ENCODE measurements at places on chromosomes 4 and X. TPM values are rescaled to one million over a fixed set of nuclear protein-coding genes. Genes with fewer than 3 reads are reported as not detected.

Gene IGSF1
- total RNA-seq: not detected

DNA sequence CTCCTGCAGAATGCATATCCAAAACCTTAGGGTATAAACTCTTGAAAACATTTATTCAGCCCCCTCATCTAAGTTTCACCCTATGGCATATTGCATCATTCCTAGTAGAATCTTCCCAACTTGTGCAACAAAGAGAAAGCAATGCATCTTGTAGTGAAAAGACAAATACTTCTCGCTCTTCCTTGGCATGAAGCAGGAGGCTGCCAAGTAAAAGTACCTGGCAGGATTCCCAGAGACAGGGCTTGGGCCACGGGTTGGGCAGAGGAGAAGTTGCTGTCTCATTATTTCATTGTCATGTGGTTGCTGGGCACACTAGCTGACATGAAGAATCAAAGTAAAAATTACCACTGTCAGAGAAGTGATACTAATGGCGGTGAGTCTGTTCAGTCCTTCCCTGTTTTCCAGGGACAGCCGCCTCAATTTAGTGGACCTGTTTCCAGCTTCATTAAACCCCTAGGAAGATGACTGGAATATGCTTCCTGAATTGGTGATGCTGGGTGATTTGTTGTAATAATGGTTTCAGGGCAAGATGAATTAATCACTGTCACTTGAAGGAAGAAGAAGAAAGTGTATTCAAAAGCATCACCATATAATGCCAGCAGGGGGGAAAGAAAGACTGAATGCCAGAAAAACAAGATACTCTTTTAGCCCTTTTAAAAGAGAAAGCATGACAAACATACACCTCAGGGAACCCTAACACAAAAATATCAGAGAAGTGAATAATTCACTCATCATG, 380.5 kb upstream of the IGFBP7 start:
- H3K27me3 ChIP-seq: no peaks in the 10 kb centered on the region
- no peak overlapping the region for H3K4me3 ChIP-seq
- H3K4me1 ChIP-seq: no peaks in the 10 kb centered on the region
- no peak for DNase-seq
- no peak overlapping the region for H3K27ac ChIP-seq
- H3K36me3 ChIP-seq: no peaks in the 10 kb centered on the region

DNA sequence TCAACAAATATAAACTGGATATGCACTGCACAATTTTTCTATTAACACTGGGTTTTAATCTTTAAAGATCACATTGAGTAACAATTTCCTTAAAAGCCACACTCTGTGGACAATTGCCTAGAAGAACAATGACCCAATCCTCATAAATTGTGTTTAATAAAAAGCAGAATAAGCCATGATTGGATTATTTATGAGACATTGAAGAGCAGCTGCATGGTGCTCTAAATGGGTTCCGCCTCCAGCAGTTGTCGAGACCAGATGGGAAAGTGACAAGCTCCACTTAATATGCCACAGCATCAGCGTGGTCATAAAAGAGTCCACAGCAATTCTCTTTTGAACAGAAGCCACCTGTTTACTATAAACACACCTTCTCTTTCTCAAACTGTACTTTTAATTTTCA, 635.2 kb upstream of the FRG1 start:
- DNase-seq: no peak
- H3K4me3 ChIP-seq: no peak overlapping the region
- no peaks in the 10 kb centered on the region for H3K36me3 ChIP-seq

- DNase-seq: no peak
- H3K36me3 ChIP-seq: no peaks in the 10 kb centered on the region
- H3K4me3 ChIP-seq: no peak overlapping the region
Measured at GRCh38 chrX:72576141-72576894, 3.7 kb upstream of the HDAC8 start.

- no peaks in the 10 kb centered on the region for H3K4me1 ChIP-seq
- no peak for DNase-seq
- H3K27ac ChIP-seq: no peak overlapping the region
- H3K4me3 ChIP-seq: no peak overlapping the region
- no peaks in the 10 kb centered on the region for H3K36me3 ChIP-seq
Measured at GRCh38 chr4:118398226-118399090, 45.7 kb upstream of the PRSS12 start.

DNA sequence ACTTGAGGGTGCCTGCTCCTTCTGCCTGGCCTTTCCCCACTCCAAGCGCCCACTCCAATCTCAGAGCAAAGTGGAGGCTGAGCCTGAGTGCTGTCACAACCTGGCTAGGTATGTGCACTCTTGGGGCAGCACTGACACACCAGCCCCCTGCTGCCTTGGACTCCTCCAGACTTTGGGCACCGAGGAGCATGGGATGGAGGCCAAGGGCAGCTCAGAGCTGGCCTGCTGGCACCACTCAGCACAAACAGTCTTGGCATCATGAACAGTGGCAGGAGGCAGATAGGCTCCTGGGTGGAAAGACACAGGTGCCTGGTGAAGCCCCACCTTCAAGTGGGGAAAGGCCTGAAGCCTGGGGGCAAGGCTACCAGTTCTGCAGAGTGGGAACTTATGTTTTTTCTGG, 91.8 kb downstream of the KCNIP4 start:
- DNase-seq: no peak
- no peaks in the 10 kb centered on the region for H3K36me3 ChIP-seq
- no peaks in the 10 kb centered on the region for H3K27me3 ChIP-seq
- no peak overlapping the region for H3K4me3 ChIP-seq
- no peaks in the 10 kb centered on the region for H3K4me1 ChIP-seq
- H3K27ac ChIP-seq: no peak overlapping the region

DNA sequence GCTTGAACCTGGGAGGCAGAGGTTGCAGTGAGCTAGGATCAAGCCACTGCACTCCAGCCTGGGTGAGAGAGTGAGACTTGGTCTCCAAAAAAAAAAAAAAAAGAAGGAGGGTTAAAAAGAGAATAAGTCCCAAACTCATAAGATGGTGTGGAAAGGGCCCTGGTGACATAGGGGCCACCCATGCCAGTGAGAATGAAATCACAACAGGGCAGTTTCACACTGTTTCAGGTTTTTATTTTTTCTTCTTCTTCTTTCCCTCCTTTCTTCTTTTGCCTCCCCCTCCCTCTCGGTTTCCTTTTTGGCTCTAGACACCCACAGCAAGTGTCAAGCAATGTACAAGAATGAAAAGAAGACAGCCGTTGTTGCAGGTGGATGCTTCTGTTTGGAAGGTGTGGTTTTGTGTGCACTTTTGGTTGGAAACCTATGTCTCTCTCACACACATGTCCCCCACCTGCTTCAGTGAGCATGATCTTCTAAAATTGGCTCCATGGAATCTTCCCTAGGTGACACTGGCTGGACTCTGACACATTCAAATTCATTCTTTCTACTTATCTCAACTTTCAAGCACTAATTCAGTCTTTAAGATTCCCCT, 14.4 kb upstream of the TLR8 start:
- H3K27me3 ChIP-seq: no peaks in the 10 kb centered on the region
- no peaks in the 10 kb centered on the region for H3K36me3 ChIP-seq
- H3K4me1 ChIP-seq: peaks cover 39% of the 10 kb centered on the region
- peak; percentile 64 for DNase-seq
- H3K27ac ChIP-seq: peak overlapping the region; percentile 82

DNA sequence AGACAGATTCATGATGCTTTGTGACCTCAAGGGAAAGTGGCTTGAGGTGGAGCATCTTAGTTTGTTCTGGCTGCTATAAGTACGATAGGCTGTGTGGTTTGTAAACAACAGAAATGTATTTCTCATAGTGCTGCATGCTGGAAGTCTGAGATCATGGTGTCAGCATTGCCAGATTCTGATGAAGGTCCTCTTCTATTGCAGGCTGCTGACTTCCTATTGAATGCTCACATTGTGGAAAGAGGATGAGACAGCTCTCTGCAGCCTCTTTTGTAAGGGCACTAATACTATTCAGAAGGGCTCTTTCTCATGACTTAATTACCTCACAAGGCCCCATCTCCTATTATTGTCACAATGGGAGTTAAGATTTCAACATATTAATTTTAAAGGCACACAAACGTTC, 1674.0 kb upstream of the PCDH7 start:
- no peaks in the 10 kb centered on the region for H3K36me3 ChIP-seq
- no peaks in the 10 kb centered on the region for H3K27me3 ChIP-seq
- no peak overlapping the region for H3K4me3 ChIP-seq

DNA sequence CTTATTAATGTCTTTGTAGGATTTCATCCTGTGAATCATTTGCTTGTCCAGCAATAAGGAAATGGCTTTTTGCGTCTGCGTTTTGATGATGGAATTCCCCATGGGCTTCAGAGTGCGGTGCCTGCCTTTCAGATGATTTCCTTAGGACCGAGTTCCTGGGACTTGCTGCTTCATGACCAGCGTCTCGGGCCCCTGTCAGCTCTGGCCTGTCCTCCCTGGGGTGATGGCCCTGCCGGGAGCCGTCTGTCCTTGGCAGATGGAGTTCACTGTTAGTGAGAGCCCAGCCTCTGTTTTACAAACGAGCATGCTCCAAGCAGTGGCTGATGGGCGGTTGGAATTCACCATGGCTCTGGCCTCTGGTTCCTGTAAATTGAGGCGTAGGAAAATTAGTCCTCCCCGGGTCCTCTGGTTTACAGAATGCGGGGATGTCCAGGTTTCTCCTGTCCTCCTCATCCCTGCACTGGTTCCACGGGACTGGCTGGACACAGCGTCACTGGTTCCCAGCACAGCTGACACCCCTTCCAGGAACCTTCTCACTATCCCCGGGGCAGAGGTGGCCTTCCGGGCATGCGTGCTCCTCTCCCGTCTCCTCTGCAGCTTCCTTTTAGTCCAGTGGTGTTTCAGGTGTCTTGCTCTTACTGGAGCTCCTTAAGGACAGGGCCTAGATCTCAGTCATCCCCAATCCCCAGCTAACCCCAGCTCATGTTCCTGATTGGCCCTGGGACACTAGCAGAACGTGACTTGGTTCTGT, 34.9 kb downstream of the TBC1D14 start:
- no peak for DNase-seq
- no peaks in the 10 kb centered on the region for H3K27me3 ChIP-seq
- no peak overlapping the region for H3K4me3 ChIP-seq
- peaks cover 44% of the 10 kb centered on the region for H3K4me1 ChIP-seq
- no peak overlapping the region for H3K27ac ChIP-seq

DNA sequence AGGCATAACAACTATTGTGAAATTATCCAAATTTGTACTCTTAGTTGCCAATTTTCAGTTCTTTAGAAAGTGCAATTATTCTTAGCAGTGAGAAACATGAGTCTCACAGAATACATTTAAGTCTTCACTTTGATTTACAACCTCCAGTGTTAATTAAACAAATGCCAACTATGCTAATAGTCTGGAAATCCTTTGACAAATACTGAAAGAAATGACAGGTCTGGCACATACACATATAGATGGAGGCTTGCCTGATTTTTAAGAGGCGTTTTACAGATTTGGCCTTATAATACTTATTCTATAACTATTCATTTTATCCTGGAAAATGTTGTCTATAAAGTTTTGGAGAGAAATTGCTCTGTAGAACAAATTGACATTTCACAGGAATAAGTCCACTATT, 320.1 kb downstream of the TRIML1 start:
- no peak overlapping the region for H3K4me3 ChIP-seq
- no peaks in the 10 kb centered on the region for H3K27me3 ChIP-seq
- H3K4me1 ChIP-seq: no peaks in the 10 kb centered on the region
- DNase-seq: no peak
- H3K36me3 ChIP-seq: no peaks in the 10 kb centered on the region
- no peak overlapping the region for H3K27ac ChIP-seq

DNA sequence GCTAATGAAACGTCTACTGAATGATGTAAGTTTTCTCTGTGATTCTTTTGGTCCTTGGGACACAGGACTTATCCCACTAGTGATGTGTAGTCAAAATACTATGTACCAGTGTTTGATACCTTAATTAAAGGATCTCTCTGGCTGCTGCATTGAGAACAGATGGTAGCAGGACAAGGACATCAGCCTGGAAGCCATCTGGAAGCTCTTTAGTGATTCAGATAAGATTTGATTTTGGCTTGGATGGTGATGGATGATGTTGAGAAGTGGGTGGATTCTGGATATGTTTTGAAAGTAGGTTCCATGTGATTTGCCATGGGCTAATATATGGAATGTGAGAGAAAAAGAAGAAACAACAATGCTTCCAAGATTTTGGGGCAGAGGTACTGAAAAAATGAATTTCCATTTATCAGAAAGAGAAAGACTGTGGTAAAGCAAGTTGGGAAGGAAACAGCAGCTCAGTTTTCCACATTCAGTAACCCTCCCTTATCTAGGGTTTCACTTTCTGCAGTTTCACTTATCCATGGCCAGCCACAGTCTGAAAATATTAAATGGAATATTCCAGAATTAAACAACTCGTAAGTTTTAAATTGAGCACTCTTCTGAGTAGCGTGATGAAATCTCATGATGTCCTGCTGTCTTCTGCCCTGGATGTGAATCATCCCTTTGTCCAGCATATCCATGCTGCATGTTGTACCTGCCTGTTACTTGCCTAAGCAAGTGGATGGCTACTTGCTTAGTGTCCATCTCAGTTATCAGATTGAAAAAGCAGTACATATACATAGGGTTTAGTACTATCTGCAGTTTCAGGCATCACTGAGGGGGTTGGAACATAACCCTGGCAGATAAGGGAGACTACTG, 15.6 kb downstream of the CD38 start:
- peaks cover 49% of the 10 kb centered on the region for H3K36me3 ChIP-seq
- peak overlapping the region; percentile 79 for H3K27ac ChIP-seq
- peaks cover 49% of the 10 kb centered on the region for H3K4me1 ChIP-seq
- no peak for DNase-seq
- H3K27me3 ChIP-seq: peaks cover 1% of the 10 kb centered on the region

GRCh38 chr4:5710961-5711478, at the start of gene EVC:
TSS of gene EVC (plus strand) at chr4:5711201. CDS start at chr4:5711381, 180 bp downstream.
- H3K4me1 ChIP-seq: peaks cover 6% of the 10 kb centered on the region
- H3K27ac ChIP-seq: peak within 1 kb of the TSS; percentile 20
- peak within 1 kb of the TSS; percentile 68 for H3K4me3 ChIP-seq
- no peak for DNase-seq
- peaks cover 40% of the 10 kb centered on the region for H3K27me3 ChIP-seq

GRCh38 chr4:102725229-102725628, 35.5 kb downstream of the MANBA start:
- no peak overlapping the region for H3K27ac ChIP-seq
- peaks cover 21% of the 10 kb centered on the region for H3K36me3 ChIP-seq
- no peaks in the 10 kb centered on the region for H3K4me1 ChIP-seq
- H3K27me3 ChIP-seq: no peaks in the 10 kb centered on the region
- no peak overlapping the region for H3K4me3 ChIP-seq
- peak; percentile 39 for DNase-seq
